Hematopoietic multipotent progenitor cell treated with erythropoietin and hydrocortisone succinate and interleukin-3 and kit ligand, for 17 days (in vitro differentiated cells): ENCODE measurements at places on chromosomes 12 and 14.

DNA sequence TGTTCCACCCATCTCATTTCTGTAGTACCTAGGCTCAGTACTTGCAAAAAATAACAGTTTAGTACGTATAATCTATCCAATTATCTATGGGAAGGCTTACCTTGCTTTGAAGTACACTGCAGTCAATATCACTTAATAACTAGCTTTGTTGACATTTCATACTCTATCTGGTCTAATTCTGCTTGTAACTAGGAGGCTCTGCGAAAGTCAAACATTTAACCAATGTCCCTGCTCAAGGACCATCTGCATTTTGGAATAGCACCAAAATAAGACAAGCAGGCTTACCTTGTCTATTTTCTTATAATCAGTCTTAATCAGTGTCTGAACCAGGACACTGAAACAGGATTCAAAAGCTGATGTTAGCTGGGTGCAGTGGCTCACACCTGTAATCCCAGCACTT lies 39.9 kb downstream of the SLC25A47 start:
- DNase-seq, result no peak

- no peak for DNase-seq
These were observed 12.5 kb downstream of the NAA25 start for GRCh38 chr12:112096070-112096469.

- no peak for DNase-seq
These were observed 39.2 kb downstream of the NPAS3 start for GRCh38 chr14:32977913-32978312.

- DNase-seq, result no peak
These were observed 238.1 kb upstream of the SEL1L start for GRCh38 chr14:81771651-81772275.

DNA sequence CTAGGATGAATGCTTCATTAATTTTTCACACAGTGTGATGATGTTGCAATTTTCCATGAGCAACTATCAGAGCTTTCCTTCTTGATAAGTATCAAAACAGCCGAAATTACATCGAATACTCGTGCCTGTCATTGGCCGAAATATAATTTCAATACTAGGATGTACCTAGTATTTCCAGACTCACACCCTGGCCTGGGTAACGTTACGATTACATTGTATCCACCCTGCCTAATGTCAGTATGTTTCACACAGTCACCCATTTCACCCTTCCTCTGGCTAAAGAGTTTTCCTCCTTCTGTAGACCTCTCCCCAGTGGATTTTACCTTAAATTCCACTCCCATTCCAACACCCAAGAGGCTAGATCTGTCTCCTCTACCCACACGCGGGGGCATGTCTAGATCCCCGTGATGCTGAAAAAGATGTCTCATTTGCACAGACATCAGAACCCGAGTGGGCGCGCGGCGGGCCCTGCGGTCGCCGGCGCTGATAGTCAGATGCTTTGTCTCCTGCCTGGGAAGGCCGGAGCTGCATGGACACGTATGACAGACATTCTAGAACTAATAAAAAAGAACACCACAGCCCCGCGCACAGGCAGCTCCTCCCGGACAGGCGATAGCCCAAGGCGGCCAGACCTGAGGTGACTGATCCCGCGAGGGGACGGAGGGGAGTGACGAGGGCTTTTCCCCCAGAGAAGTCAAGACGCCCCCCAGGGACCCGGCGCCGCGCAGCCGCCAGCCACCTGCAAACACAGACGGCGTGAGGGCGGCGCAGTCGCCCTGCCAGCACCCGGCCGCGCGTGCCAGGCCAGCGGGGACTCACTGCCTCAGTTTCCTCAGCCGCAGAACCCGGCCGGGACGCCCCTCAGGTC lies 723 bp downstream of the KIF21A start:
- DNase-seq, result peak; percentile 17

DNA sequence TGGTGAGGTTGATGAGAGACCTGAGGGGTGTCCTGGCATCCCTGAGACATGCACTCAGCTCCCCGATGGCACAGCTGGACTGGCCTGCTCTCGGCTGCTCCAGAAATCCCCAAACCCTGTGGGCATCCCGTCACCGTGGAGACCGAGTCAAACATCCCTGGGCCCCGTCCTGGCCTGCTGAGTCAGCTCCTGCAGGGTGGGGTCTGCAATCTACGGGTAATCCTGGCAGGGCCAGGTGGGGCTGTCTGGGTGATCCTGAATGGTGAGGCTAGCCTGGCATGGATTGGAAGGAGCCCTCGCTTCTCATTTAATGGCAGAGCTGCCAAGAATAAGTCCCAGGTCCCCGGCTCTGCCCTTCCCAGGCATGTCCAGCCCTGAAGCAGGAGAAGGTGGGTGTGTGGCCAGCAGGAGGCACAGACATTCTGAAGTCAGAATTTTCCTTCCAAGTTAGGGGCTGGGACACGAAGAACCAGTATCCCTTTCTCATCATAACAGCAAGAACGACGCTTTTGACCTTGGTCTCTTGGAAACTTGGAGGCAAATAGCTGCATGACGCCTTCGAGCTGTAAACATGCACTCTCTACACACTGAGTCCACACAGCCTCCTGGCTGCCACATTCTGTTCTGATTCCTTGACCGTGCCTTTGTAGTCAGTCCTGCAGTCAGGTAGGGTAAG lies 17.7 kb upstream of the SERPINA4 start:
- no peak for DNase-seq

- no peak for DNase-seq
These were observed 88.1 kb downstream of the ITPR2 start for GRCh38 chr12:26744697-26745440.

DNA sequence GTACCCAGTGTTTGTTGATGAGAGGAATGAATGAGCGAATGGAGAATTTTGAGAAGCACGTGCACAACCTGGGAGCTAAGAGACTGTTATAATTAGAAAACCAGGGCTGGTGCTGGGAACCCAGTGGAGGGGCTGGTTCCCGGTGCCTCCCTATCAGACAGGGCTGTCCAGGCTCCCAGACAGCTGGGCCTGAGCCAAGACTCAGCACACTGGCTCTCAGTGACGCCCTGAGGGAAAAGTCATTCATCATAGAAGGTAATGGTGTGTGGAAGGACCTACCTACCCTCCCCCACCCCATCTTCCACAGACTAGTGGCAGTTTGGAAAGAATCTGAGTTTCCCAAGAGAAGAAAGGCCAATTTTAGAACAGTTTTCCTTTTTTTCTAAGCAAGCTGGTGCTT lies 34.7 kb downstream of the KCNA5 start:
- DNase-seq, result no peak

DNA sequence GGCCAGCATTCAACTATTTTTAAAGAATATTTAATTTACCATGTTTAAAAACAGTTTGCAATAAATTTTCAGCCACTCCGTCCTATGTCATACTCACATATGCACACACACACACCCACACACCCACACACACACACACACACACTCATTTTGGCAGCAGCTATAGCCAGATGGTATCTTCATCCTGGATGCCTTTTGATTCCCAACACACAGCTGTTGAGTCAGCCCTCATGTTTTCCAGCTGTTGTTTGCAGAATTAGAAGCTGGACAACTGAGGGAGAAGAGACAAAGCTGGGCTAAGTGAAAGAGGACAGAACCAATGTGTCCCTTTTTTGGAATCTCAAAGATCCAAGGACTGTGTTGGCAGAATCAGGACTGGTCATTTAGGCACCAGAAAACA lies 80.0 kb upstream of the EGLN3 start:
- DNase-seq, result no peak

GRCh38 chr14:100710826-100711462 lies 15.7 kb upstream of the DLK1 start:
- DNase-seq, result no peak

GRCh38 chr14:54935100-54935499 lies 32.5 kb upstream of the GCH1 start:
- no peak for DNase-seq

- DNase-seq, result no peak
These were observed 1.1 kb upstream of the HDAC7 start for GRCh38 chr12:47820631-47821345.

- DNase-seq, result no peak
These were observed 85.4 kb upstream of the RTL1 start for GRCh38 chr14:100988956-100989355.

DNA sequence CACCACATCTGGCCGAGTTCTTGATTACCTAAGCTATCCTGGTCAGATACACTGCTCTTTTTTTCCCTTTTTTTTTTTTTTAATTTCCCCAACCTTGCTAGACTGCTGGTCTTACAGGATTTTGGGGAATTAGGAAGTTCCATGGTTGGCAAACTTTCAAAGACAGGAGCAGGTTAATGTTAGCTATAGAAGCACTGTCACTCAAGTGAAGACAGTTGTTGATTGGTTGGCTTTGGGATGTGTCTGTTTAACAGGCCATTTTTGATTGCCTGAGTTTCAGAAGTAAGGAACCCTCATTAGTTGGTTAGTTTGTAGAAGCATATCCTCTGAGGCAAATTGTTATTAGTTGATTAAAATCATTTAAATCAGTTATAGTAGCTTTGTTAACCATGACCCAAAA lies 36.8 kb downstream of the RAP1B start:
- no peak for DNase-seq

DNA sequence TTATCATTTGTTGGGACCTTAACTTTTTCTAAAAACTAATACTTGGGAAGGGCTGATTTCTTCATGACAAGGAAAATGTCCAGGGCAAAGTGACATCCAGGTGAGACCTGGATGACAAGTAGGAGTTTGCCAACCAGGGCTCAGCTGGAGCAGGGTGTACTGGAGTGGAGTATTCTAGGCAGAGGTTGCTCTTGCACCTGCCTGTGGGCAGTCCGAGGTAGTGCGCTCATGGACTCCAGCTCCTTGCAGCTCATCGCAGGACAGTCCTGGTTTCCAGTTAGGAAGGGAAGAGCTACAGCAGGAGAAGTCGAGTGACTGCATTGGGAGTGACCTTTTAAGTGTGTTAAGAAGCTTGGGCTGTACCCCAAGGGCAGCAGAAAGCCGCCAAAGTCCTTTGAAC lies 175.9 kb downstream of the PELI2 start:
- DNase-seq, result no peak

GRCh38 chr12:71938728-71939385 lies at the start of gene TPH2:
Gene TPH2 (plus strand): TSS chr12:71938845. CDS start chr12:71938987, 142 bp downstream.
- peak; percentile 20 for DNase-seq

DNA sequence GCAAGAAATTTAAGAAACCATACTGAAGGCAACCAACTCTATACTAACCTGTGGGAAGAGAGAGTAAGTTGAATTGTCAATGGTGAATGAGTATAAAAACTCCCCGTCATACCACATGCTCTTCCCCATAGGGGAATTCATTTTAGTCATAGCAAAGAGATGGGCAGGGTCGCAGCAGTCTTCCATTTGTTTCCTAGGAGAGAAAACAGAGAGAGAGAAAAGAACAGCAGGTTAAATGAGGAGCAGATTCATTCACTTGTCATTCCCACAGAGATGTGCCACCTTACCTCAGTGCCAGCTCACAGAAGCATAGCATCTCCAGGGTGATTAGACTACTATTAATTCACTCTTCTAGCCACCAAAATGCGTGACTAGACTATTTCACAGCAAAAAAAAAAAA lies 47.4 kb downstream of the ST8SIA1 start:
- DNase-seq, result no peak

DNA sequence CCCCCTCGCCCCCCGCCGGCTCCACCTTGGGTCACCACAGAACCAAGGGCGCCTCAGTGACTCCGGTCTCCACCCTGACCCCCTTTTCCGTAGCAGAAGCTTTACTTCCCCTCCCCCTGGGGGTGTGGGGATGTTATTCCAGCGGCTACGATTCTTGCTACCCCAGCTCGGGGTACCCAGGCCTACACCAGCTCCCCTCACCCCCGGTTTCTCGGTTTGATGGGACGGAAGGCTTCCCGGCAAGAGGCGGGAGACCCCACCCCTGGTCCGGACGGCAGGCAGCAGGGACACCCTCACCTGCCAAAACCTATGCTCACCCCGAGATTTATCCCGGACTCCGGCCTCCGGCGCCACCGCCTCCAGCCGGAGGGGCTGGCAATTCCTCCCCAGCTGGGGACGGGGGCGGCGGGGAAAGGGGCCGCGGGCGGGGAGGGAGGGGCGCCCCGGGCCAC lies 619 bp downstream of the RAB15 start:
- no peak for DNase-seq

- no peak for DNase-seq
These were observed 19.2 kb downstream of the SLC7A8 start for GRCh38 chr14:23164250-23164649.

DNA sequence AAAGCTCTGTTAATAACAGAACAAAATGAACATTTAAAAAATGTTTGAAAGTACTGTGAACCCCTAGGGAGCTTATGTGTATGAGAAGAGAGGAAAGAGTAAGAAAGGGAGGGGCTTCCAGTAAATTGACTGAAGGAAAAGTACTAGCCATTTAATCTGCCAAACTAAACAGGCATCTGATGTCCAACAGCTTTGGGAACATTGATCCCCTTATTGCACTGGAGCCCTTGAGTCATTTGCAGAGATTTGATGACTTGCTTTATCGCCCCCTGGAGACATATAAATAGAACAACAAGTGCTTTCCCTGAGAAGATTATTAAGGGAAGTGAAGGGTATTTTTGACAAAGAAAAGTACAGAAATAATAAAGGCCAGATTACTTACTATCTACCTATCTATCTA lies 319.3 kb upstream of the NOVA1 start:
- DNase-seq, result no peak

GRCh38 chr12:59113831-59114615 lies 193.7 kb upstream of the LRIG3 start:
- DNase-seq, result peak; percentile 12
